Stimulated activated CD8-positive, alpha-beta memory T cell treated with anti-CD3 and anti-CD28 coated beads, Interleukin-7, amount 100 ng/mL, for 1 hour (primary cell): ENCODE measurements at places on chromosomes 6 and 20.

GRCh38 chr6:118984342-118984741 is 49.4 kb upstream of the MCM9 start:
- no peak for DNase-seq

DNA sequence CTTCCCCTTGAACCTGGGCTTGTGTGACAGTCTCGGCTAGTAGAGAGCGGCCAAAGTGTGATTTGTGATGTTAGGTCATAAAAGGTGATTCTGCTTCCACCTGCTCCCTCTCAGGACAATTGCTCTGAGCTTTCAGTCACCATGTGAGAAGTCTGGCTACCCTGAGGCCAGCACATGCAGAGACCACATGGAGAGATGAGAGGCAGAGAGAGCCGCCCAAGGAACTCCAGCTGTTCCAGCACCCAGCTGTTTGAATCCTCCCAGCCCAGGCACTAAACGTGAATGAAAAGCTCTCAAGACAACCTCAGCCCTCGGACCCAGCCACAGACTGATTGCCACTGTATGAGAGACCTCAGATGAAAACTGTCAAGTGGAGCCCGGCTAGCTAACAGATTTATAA is 143.4 kb upstream of the EEF1E1 start:
- no peak for DNase-seq

- DNase-seq, result no peak
These were observed 105.0 kb upstream of the BEND6 start for GRCh38 chr6:56849896-56850295.

- DNase-seq, result no peak
These were observed 152.1 kb upstream of the SMLR1 start for GRCh38 chr6:130675072-130675471.

GRCh38 chr20:47985092-47985850 is 200.0 kb upstream of the SULF2 start:
- DNase-seq, result no peak

DNA sequence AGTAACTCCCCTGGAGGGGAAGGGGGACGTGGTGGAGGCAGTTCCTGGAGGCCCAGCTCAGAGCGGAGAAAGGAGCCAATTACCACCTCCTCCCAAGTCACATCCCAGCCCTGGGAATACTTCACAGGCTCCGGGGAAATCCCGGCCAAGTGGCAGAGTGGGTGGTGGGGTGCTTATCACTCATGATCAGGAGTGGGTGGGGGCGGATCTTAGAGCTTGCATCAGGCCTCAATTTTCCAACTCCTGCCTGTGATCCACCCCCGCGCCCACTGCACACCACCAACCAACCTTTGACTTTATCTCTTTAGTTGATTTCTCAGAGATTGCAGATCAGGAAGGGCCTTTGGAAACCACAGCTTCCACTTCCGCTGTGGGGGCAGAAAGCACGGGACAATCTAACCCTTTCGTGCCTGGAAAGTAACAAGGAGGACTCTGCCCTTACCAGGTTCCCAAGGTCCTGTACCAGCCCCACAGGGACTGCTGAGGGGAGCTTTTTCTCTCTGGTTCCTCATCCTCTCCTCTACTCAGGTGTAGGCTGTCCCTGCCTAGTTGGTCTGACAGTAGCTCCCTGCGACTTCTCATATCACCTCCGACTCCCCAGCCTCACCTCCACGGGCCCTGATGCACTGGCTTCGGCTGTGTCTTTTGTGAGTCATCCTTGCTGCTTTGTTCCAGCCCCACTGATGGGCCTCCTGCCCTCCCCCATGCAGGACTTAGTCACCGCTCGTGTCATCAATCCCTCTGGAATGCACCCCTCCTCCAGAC is 24.9 kb upstream of the IER3 start:
- peak; percentile 22 for DNase-seq

DNA sequence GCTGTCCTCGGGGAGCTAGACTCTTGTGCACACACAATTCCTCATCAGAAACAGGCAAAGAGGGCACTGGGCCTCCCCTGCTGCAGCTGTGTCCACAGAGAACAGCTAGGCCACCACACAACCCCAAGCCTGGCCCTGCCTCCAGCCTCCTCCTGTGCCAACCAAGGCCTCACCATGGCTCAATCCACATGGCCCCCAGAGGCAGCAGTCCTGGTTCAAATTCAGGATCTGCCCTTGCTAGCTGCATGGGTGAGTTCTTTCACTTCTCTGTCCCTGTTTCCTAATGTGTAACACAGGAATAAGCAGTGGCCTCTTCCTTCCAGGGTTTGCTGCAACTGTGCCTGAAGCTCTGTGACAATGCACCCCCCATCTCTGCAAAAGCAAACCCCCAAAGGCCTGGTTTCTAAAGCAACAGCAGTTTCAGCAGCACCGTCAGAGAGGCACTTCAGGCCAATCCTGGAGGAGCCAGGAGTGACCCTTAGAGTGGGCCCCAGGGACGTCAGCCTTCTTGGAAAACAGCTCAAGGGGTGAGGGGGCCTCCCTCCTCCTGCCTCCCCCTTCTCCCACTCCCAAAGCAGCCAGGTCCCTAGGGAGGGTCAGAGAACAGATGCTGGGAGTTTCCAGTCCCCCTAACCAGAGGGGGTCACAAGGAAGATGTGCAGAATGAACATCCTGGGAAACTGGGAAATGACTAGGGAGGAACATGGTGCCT is 2.2 kb downstream of the ADISSP start:
- DNase-seq, result no peak

DNA sequence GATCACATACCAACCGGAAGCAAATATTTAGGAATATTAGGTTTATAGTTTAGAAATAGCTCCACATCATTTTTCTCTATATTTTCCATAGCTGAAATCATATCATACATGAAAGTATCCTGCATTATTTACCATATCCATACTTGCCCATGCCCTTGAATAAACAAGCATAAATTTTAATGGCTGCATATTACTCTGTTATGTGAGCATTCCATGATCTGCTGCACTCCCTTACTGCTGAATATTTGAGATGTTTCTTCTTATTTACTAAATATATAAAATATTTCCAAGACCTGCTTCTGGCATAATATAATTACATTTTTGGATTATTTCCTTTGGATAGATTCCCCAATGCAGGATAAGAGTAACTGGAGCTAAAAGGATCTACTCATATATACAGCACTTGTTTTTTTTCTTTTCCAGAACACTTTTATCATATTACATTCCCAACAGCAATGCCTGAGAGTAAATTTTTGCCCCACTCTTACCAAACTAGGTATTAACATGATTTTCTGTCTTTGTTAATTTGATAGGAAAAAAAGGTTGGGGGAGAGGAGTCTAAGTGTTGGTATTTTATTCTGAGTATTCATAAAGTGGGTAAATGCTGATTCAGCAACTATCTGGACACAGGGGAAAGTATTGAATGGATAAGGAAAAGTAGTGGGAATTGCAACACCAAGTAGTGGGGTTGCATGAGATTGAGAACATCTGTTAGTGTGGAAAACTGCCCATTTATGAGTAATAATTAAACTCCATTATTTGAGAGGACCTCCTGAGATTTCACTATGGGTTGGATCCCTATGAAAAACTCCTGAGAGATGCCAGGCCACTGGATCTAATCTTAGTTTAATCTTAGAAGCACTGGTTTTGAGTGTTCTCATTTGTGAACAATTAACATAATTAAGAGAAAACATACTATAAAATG is 76.0 kb downstream of the MAN1A1 start:
- DNase-seq, result no peak

DNA sequence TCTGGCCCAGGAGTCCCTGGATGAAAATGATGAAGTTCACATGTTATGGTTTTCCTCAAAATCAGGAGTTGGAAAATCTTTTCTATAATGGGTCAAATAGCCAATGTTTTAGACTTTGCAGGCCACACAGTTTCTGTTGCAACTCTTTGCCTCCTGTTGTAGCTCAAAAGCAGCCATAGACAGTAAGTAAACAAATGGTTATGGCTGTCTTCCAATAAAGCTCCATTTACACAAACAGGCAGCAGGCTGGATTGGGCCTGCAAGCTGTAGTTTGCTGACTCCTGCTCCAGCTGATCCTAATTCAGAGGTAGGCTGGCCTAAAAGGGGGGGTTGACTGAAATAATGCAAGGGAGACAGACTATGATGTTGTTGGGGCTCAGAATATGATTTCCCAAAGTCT is 33.0 kb downstream of the METTL24 start:
- no peak for DNase-seq

- no peak for DNase-seq
These were observed 23.8 kb downstream of the SLC22A23 start for GRCh38 chr6:3433005-3433404.

GRCh38 chr6:31575335-31575901 is at the start of gene TNF:
Gene TNF, plus strand, starts transcription at chr6:31575565. Its CDS starts 177 bp downstream, at chr6:31575742.
- DNase-seq, result peak; percentile 64

GRCh38 chr20:19867940-19868371 is 109.9 kb downstream of the RIN2 start:
- DNase-seq, result no peak

DNA sequence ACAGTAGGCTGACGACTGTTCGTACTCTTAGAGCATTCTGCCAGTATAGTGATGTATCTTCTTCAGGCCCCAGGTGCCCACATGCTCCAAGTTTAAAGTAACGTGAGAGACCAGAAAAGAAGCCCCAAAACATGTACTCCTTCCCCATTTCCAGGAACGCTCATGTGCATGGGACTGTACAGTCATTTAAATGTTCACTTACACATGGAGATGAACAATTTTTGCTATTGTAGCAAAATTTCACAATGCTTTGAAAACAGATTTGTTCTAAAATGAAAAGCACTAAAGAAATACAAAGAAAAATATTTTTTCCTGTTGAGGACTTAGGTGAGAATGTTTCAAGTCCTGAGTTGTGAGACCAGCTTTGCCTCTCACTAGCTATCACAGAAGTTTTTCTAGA is 269.3 kb upstream of the PRDM1 start:
- DNase-seq, result no peak

GRCh38 chr6:170087941-170088581 is 202.8 kb downstream of the DLL1 start:
- peak; percentile 9 for DNase-seq

- DNase-seq, result no peak
These were observed 34.3 kb downstream of the SDHAF4 start for GRCh38 chr6:70601014-70601413.

- no peak for DNase-seq
These were observed 991.9 kb downstream of the EPHA7 start for GRCh38 chr6:92427453-92427852.

DNA sequence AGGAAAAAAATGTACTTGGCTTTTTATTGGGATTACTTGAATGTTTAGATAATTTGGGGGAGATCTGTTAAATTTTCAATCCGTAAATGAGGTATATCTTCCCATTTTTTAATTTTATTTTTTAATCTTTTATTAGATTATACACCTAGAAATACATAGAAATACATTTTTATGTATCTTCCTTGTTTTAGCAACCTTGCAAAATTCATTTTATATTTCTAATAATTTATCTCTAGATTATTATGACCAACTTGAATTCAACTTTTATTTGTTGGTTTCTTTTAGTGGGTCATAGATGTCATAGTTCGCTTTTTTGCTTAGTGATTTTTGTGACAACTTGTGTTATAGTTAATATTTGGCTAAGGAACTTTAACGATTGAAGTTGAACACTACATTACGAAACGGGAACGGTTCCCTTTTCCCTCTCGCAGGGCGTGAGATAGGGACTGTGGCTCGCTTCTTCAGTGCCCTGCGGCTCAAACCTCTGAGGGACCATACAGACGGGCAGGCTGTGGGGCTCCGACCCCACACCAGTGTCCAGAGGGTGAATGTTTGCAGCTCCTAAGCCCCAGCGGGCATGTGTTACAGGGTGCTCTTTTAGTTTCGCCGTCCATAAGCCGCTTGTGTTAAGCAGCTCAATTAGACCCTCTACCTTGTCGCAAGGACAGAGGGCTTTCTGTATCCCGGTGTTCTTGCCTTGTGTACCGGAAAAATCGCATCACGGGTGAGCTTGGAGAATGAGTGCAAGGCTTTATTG is 53.8 kb downstream of the PRND start:
- no peak for DNase-seq

DNA sequence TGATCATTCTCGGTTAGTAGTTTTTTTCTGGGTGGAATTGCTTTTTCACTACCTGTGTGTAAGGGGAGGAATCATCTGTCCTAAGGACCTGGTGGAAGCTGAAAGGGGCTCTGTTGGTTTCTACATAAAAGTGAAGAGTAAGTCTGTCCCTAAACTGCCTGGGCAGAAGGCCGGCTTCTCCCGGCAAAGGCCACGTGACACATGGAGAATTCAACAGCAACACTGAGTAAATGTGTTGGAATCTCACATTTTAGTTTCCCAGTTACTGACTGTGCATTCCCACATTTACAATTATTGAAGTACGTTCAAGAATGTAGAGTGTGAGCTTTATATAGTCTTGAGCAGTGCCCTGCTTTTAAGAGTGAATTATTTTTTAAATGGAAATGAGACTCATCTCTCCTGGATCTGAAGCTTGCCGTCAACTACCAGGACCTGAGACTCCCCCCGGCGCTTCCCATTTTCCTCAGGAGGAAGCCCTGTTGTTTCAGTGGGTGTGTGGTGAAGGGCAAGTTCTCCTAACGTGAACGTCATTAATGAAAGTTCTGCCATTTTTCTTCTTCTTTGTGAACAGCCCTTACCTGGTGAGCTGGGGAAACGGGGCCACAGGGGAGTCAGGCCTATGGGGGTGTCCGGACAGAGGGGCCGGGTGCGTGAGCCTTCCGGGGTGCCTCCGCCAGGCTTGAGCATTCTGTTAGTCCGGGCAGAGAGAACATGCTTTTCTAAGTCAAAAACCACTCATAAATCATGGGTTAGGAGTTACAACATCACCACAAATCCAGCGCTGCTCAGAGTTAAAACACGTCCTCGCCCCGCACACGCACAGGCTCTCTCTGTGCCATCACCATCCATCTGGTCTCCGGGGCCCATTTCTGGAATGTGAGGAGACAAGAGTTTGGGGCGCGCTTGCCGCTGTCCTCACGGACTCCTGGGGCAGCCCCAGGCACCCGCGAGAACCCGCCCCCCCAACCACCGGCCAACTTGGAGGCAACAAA is 56.6 kb upstream of the SMOC2 start:
- no peak for DNase-seq

DNA sequence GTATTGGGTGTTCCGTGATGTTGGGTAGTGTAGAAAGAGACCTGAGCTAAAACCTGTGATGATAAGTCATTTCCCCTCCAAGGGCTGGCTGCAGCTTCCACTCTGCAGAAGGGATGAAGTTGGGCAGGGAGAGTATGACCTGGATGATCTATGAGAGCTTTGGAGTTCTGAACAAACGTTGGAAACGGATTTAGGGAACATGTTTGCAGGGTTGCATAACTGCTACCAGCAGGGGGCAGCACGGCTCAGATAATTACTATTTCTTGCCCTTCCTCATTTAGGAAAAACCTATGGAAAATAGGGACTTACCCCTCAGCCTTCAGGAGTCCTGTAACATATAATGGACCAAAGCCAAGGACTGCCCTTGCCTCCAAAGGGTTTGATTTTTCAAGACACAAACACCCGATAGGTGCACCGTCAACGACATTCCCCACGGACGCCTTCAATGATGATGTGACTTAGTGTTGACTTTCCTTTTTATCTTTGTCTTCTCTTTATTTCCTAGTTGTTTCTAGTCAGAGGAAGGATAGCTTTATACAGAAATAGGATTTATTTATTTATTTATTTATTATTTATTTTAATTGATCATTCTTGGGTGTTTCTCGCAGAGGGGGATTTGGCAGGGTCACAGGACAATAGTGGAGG is 164.9 kb upstream of the SASH1 start:
- DNase-seq, result peak; percentile 2
